ENCODE measurements at places on chromosomes 2 and 18.

DNA sequence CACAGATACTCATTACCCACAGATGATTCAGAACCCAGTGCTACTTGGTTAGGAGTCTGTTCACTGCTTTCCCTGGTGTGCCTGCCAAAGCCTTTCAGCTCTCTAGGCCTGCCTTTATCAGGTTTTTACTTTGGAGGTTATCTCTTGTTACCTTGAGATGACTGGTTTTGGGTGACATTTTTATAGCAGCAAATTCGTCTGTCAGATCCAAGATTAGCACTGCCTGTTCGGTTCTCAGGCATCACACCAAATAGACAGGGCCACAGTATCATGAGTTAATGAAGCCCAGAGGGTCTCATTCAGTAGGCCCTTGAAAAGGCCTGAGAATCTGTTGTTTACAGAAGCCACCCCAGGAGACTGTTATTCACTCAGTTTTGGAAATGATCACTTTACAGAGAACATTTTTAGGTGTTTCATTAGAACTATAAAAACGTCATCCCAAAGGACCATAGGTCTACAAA is 121.2 kb downstream of the OSBPL6 start:
- DNase-seq = no peak

- no peak for DNase-seq
Observed at GRCh38 chr2:167771628-167772027, 475.8 kb downstream of the STK39 start.

GRCh38 chr2:176356251-176356650 is 87.0 kb downstream of the MTX2 start:
- no peak for DNase-seq

DNA sequence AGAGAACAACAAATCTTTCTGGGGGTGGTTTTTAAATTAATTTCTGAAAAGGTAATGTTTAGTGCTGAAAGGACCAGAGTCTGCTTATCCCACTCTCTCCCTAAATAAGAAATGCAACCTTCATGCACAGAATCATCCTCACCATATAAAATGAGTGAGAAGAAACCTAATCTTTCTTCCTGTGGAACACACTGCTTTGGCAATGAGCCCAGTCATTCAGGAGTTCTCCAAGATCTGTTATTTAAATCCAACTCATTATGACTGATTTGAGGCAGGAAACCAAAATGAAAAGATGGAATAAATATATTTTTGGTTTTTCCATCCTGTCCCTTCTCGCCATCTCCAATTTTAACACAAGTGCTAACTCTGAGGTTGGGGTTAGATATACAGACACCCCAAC is 228.3 kb downstream of the SRBD1 start:
- no peak for DNase-seq

- no peak for DNase-seq
Observed at GRCh38 chr2:47869859-47870595, 36.3 kb downstream of the FBXO11 start.

- DNase-seq = no peak
Observed at GRCh38 chr18:73768043-73768442, 379.6 kb downstream of the FBXO15 start.

GRCh38 chr18:31774477-31774785 is 13.8 kb upstream of the SLC25A52 start:
- no peak for DNase-seq

- DNase-seq = no peak
Observed at GRCh38 chr2:231063347-231063746, 6.7 kb downstream of the PSMD1 start.

DNA sequence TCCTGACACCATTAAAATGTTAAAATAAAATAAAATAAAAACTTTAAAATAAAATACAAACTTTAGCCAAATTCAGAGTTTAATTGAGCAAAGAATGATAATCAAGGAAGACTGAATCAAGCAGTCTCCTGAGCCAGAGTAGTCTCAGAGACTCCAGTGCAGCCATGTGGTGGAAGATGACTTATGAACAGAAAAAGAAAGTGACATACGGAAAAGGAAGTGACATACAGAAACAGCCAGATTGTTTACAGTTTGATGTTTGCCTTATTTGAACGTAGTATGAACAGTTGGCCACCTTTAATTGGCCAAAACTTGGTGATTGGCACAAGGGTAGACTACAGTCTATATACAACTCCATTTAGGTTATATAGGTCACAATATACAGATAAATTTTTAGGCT is 787.2 kb downstream of the ADCYAP1 start:
- DNase-seq = no peak

- DNase-seq = no peak
Observed at GRCh38 chr2:105299290-105299689, 30.2 kb downstream of the TGFBRAP1 start.

- DNase-seq = no peak
Observed at GRCh38 chr2:39058101-39058500, 62.8 kb downstream of the SOS1 start.

DNA sequence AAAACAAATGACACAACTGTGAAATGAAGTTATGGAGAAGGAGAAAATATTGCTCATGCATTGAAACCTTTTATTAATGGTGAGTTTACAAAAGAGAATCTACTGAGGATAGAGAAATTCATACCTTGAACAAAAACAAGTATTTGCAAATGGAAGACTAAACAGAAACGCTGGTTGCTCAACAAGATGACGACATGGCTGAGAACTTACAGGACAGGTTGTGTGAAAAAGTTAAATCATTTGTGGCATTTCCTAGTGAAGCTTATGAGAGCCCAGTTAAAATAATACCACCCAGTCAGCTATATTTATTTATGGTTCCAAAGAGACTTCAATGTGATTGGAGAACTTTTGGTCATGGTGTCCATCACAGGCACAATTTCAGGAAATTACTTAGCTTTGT is 148.6 kb upstream of the PKDCC start:
- DNase-seq = no peak

DNA sequence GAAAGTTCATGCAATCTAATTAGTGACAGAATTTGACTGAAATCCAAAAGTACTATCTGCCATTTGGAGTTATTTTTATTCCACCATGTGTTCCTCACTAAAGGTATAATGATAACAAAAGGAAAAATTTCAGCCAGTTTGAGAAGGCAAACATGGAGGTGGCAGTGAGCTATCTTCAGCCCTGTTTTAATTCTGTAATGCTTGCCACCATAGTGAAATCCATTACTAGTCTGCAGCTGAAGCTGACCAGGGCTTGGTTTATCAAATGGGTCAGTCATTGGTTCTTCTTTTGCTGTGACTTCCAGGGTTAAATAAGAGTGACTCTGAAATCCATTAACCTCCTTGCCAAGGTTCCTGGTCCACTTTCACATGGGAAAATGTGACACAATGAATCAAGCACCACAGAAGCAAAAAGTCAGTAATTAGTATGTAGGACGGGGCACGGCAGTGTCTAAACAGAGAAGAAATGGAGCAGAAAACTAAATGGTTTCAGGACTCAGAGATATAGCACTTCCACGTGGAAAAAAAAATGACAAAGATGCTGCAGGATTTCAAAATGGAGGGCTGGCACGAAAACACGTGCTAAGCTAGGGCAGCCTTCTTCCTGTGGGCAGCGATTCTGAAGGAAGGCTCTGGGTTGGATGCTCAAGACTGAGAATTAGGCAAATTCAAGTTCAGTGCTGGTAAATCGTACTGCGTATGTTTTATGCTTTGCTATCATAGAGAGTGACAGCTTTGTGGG is 87.2 kb downstream of the EPHA4 start:
- DNase-seq = no peak

DNA sequence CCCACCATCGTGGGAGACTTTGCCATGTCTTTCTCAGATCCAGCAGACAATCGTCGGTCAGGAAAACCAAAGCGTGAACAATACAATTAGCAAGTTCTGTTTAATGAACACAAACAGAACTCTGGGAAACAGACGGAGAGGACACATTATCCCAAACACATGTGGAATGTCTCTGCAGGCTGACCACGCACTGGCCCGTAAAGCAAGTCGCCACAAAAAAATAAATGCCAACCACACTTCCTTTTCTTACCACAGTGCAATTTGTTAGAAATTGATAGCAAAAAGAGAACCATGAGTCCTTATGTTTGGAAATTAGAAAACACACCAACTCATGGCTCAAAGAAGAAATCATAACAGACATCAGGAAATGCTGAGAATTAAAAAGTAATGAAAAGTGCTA is 210.9 kb downstream of the TWIST2 start:
- no peak for DNase-seq

- DNase-seq = no peak
Observed at GRCh38 chr2:80016171-80016570, 288.4 kb downstream of the LRRTM1 start.

GRCh38 chr2:48250943-48251342 is 279.0 kb upstream of the STON1 start:
- no peak for DNase-seq

DNA sequence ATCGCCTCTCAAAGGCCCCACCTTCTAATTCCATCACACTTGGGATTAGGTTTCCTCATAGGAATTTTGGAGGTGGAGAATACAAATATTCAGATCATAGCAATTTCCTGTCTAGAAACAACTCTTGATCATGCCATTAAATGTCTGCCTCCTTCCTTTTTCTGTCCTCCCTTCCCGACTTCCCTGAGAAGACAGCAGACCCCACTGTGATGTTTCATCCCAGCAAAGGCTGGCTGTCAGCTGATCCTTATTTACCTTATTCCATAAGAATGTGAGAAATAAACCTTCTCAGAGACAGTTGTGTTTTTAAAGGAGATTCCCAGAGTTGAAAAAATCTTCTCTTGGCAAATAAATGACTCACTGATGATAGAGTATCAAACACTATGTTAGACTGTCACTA is 133.9 kb downstream of the TDRD15 start:
- no peak for DNase-seq

DNA sequence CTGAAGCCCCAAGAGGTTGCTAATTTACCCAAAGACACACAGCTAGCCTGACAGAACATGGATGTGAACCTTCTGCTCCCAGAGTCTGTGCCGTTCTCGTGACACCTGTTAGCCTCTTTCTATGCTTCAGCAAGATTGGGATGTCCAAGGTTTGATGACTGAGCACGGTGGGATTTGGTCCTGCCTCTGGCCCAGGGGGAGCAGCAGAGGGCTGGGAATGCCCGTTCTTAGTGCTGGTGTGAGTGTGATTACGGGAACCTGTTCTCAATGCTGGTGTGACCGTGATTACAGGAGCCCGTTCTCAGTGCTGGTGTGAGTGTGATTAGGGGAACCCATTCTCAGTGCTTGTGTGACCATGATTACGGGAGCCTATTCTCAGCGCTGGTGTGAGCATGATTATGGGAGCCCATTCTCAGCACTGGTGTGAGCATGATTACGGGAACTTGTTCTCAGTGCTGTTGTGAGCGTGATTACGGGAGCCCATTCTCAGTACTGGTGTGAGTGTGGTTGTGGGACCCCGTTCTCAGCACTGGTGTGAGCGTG is 67.3 kb upstream of the SNTG2 start:
- DNase-seq = no peak

DNA sequence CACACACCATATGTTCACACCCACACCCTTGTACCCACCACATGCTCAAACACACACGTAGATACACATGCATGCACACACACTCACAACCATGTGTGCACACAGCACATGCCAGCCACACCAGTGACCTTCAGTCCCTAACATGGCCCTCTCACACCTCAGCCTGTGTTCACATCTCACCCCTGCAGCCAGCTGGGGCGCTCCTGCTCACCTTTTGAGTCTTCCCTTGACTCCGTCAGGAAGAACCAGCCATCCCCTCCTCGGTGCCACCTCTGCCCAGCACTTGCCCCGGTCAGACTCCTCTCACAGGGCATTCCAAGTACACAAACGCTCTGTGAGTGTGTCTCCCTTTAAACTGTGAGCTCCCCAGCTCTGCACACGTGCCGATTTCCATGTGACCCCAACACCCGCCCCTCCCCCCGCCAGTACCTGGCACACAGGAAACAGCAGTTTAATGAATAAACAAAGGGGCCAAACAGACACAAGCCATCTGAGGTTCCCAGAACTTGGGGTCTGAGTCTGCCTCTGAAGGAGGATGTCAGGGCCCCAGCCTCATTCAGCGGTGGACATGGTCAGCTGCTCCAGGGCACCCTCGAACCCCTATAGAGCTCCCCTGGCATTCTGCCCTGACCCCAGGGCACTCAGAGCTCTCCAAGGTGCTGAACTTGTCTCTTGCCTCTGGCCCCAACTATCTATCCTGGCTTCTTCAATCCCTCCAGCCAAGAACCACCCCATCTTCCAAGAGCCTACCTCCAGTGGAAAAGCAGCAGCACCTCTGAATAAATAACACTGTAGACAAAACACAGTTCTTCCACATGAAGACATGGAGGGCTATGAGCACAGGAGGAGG is 252.9 kb downstream of the ATAD2B start:
- DNase-seq = no peak

DNA sequence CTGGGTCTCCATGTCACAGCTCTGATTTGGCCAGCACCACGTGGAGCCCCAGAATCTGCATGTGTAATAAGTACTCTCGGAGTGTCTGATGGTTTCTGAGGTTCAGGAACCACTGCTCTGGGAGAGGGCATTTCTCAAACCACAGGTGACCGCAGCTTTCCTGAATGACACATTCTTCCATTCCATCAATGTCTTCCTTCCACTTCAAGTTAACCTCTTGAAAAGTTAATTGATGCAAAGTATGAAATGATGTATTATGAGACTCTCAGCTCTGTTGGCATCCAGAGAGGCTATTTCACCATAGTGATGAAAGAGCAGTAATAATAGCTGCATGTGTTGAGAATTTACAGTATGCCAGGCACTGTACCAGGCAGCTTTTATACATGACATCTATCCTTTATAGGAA is 61.3 kb upstream of the CRIM1 start:
- DNase-seq = no peak

- no peak for DNase-seq
Observed at GRCh38 chr2:70121627-70122372, 34.5 kb downstream of the PCBP1 start.

DNA sequence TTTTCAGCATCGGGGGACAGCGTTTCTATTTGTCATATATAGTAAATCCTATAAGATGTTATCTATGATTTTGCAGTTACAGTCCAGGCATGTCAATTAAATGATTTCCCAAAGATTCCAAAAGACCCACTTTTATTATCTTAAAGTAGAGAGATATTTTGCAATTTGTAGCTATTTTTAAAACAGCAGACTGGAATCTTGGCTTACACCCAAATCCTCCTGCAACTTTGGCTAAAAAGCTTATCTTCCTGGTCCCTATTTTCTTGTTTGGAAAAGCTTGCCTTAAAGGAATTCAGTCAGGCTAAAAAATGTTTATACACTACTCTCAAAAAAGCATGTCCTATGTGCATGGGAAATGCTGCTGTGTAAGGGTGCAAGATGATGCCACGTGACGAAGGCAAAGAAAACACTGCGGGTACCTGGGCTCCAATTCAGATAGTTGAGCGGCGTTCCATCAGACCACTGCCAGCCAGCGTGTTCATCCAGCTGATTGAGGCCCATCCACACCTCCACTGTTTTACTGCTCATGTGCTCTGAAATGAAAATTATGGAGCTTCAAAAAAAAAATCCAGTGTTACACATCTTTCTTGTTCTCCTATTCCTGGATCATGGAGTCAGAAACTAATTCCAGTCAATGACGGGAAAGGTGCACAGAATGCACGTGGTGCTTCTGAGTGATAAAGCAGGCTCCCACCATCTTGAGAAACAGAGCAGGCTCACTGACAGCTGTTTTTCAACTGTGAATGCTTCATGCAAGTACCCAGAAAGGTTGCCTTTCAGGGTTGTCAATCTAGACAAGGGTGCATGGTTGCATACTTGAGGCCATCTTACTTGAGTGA is 33.8 kb downstream of the PLA2R1 start:
- no peak for DNase-seq

Measured in activated naive CD4-positive, alpha-beta T cell treated with anti-CD3 and anti-CD28 coated beads, Interleukin-2, amount 50 U/mL, for 16 hours (primary cell).